ENCODE measurements at places on chromosomes 12 and 14. TPM values are rescaled to one million over a fixed set of nuclear protein-coding genes. Genes with fewer than 3 reads are reported as not detected.

DNA sequence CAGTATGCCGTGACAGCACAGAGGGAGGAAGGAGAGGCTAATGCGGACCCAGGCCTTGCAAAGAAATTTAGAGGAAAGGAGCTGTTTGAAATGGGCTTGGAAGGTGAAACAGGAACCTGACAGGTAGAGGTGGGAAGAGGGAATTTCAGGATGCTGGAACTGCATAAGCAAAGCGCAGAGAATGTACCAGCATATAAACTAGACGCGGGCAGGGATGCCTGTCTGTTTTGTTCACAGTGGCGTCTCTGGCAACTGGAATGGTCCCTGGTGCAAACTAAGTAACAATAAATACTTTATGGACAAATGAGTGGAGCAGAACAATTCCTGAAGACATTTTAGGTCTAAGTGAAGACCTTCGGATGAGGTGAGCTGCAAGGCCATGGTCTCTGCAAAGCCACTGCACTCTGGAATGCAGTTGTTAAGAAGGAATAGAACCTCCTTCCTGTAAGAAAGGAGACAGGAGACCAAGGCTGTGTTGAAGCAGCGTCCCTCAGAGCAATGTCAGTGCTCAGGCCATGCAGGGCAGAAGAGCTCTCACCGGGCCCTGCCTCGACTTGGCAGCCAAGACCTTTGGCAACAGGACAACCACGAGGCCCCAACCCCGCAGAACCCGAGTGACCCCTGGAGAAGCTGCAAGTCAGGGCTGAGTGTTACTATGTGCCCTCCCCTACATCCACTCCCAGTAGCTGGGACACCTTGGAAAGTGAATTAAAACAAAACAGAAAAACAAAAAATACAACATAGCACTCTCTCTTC lies 42.8 kb downstream of the PITPNM2 start:
- H3K27me3 ChIP-seq, result no peaks in the 10 kb centered on the region
- H3K4me1 ChIP-seq, result no peaks in the 10 kb centered on the region
- no peak overlapping the region for H3K27ac ChIP-seq
- DNase-seq, result peak; percentile 30

DNA sequence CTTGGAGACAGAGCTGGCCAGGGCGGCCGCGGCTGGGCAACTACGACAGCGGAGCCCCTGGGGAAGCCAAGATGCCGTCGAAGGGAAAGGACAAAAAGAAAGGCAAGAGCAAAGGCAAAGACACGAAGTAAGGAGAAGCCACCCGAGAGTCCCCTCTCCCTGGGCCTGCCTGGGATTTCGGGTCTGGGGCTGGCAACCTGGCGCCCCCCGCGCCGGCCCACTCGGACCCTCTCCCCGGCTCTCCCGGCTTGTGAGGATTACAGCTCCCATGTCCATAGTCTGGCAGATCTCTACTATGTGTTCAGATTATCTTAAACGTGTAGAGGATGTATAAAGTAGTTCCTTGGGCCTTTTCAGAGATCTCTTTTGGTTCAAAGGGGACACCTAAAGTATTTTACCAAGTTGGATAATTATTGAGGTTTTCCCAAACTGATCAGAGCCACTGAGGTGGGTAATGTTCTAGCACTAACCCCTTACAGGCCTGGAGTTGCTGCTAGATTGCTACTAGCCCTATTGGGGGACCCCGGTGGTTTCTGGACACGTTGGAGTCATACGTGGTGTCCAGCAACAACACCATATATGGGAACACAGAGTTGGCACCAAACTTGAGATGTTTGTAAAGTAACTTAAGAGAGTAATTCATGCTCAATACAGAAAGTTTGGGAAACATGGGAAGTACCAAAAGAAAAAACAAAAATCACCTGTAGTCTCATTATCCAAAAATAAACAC lies 424 bp downstream of the BBOF1 start:
- no peak for DNase-seq
- peak overlapping the region; percentile 8 for H3K27ac ChIP-seq
- no peaks in the 10 kb centered on the region for H3K27me3 ChIP-seq
- H3K4me3 ChIP-seq, result peak overlapping the region; percentile 60
- no peaks in the 10 kb centered on the region for H3K4me1 ChIP-seq
- no peaks in the 10 kb centered on the region for H3K36me3 ChIP-seq

- no peak for DNase-seq
- H3K4me1 ChIP-seq, result no peaks in the 10 kb centered on the region
- H3K36me3 ChIP-seq, result peaks cover 1% of the 10 kb centered on the region
- peak overlapping the region; percentile 18 for H3K27ac ChIP-seq
- H3K4me3 ChIP-seq, result no peak overlapping the region
Observed at GRCh38 chr14:88488897-88489296, 65.9 kb downstream of the PTPN21 start.

- H3K27ac ChIP-seq, result no peak overlapping the region
- no peak overlapping the region for H3K4me3 ChIP-seq
- peaks cover 4% of the 10 kb centered on the region for H3K4me1 ChIP-seq
- no peaks in the 10 kb centered on the region for H3K27me3 ChIP-seq
Observed at GRCh38 chr12:65603438-65604351, 220.6 kb upstream of the HMGA2 start.

The TSHR gene
- 0.13 TPM for polyA plus RNA-seq

The KRT2 gene
- polyA plus RNA-seq, result 0.05 TPM

The SPX gene
- not detected for polyA plus RNA-seq
